Left renal cortex interstitium (tissue), 4 donors: ENCODE measurements at places on chromosomes 1 and 21. TPM values are rescaled to one million over a fixed set of nuclear protein-coding genes. Genes with fewer than 3 reads are reported as not detected.

Gene KPRP
- not detected for polyA plus RNA-seq

DNA sequence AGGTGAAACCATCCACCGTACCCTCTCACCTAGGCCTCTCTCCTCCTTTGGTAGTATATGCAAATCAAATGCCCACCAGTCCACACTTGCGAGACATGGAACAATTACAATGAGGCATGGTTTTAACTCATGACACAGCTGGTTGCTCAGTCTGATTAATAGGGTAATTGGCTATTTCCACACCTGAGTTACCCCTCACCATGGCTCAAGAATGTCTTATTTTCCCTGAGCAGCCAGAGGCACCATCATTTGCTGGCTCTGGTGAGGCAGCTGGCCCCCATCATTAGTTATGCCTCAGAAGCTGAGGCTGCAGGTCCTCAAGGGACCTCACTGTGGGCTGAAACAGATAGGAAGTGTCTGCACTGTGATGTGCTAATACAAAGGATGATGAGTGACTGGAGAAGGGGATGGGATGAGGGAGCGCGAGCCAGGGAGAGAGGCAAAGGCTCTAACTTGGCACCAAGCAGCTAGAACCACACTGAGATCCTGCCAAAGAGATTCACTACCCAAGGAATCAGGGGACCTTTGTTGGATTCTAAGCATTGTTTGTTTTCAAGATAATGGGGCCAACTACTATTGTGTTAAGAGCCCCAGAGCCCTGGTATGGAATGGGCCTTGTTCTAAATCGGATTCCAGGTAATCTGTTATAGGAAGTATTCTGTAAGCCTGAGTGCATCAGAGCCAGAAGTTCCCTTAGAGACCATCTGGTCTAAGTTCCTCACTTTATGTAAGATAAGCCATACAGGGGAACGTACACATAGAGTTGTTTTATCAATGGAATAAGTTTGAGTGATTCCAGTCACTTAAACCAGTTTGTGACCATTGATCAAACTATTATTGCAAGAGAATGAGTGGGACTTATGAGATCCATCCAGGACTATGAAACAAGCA, 80.0 kb upstream of the CNTN2 start:
- no peak for DNase-seq

- DNase-seq = no peak
Measured at GRCh38 chr1:226678251-226678650, 60.8 kb downstream of the ITPKB start.

DNA sequence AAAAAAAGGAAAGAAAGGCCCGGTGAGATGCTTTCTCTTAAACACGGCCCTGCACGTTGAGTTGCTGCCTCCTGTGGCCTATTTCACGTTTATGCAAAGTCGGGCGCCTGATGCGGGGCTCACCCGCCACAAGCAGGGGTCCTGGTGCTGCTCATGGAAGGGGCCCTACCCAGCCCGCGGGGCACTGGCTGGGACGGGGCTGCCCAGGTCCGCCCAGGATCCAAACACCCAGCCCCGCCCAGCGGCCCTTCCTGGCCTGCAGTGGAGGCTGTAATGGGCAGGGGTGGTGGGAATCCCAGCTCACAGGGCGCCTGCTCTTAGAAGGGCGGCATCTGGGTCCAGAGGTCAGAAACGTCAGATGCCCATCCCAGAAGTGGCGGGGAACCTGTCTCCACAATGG, 1.6 kb downstream of the COL6A2 start:
- no peak for DNase-seq

- no peak for DNase-seq
Measured at GRCh38 chr1:33056426-33056825, 19.7 kb upstream of the AK2 start.

DNA sequence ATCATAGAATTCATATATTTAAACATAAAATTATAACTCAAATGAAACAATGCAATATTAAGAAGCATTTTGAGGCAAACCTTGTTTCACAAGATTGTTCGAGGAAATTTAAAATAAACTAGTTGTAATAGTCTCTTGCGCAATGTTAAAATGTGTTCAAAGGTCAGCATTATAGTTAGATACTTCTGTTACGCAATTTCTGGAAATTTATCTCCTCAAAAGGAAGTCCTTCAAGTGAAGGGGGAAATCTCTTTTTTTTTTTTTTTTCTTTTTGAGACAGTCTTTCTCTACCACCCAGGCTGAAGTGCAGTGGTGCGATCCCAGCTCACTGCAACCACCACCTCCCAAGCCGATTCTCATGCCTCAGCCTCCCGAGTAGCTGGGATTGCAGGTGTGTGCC, 52.1 kb downstream of the FMO4 start:
- DNase-seq = no peak

- DNase-seq = no peak
Measured at GRCh38 chr1:215606564-215607168, 39.6 kb downstream of the KCTD3 start.

DNA sequence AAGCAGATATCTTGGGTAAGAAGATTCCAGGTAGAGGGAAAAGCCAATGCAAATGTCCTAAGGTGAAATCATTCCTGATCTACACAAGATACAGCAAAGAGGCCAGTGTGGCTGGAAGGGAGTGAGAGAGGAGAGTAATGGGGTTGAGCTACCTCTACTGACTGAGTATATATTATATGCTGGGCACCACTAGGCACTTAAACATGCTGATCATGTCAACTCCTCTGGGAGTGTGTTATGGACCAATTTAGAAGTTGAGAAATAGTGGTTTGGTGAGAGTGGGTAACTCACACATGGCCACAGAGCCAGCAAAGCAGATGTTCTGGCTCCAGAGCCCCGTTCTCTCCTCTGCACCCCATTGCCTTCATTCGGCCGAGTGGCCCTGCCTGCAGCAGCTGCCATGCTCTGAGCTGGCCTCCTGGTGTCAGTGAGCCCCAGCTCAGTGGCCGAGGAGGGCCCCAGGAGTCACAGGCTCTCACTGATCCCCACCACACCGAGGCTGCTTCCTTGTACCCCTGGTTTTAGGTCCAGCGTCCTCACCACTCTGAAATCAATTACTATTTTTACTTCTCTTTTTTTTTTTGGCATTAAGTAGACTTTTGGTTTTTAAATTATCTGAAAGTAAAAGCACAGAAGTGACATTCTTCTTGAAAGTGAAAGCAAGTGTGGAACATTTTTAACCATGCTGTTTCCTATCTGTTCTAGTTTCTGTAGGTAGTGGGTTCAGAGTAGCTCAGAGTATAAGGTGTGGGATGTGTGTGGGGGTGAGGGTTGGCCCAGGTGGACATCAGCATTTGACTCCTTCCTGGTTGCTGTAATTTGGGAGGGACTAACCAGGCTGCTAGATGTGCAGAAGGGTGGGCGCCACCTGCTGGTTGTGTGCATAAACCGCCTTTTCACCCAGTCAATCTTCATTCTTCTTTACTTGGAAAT, 45.8 kb upstream of the CRNN start:
- no peak for DNase-seq

DNA sequence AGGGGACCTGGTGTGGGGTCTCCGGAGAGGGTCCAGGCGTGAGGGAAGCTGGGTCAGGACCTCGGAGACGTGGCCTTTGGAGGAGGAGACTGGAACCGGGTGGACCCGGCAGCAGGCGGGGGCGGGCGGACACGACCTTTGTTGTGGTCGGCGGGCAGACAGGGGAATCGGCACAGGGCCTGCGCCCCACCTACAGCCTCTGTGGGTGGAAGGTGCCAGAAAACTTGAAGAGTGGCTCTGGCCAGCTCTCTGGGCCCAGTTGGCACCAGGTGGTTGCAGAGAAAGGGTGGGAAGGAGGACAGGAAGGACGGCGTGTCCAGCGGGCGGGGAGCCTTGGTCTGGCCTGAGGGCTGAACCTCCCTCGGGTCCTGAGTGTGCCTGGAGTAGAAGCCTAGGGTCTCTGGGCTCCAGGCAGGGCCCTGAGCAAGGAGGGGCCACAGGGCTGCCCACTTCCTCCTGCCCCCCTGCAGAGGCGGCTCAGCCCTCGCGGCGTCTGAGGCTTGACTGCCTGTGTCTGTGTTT, 7.7 kb upstream of the TTLL10 start:
- no peak for DNase-seq

GRCh38 chr1:43172527-43172972, 420 bp downstream of the CFAP57 start:
- no peak for DNase-seq

GRCh38 chr1:215202868-215203267, 120.3 kb downstream of the KCNK2 start:
- DNase-seq = no peak
